ENCODE measurements at places on chromosomes 4 and X.

DNA sequence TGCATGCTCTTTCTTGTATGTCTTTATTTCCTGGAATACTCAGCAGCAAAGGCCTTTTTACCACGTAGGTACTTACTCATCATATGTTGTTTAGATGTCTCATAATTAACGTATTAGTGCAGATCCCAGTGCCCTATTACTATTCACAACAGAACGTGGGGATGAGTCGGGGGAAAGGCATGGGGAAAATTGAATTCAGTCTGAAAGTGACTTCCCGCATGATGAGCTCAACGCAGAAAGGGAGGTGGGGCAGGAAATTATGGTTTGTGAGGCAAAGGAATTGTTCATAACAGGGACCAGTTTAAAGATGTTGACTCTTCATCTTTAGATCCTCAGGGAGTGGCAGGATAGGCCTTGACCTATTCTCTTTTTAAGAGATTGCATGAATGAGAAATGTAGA, 2.0 kb upstream of the TMPRSS11D start:
- DNase-seq, result no peak

- DNase-seq, result no peak
Observed at GRCh38 chr4:8037150-8037769, 97.6 kb upstream of the AFAP1 start.

- no peak for DNase-seq
Observed at GRCh38 chrX:112687189-112687691, 7.5 kb upstream of the LHFPL1 start.

DNA sequence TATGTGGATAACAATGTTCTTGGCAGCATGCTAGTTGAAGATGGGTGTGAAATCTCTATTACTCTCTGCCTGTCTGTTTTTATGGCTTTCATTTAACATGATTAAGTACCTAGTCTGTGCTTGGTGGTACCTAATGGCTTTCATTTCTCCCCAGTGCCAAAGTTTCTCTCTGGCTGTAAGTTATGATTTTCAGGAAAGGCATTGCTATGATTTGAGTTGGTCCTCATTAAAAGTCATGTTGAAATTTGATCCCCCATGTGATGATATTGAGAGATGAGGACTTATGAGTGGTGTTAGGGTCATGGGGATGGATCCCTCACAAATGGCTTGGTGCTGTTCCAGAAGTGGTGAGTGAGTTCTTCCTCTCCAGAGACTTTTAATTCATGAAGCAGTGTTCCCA, 162.4 kb upstream of the IL15 start:
- no peak for DNase-seq

DNA sequence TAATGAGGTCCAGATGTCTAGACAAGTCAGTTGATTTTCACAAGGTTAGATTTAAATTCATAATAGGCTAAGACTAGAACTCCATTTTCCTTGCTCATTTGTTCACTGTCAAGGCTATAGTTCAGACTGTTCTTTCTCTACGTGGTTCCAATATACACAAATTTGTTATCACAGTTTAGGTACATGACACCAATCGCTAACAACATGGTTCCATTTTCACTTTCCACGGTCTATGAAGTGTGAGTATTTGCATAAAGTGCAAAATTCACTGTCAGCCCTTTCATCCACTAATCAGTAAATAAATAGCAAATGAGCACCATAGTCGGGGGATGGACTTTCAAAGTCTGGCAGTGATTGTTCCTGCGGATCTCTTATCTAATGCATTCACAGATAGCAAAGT, 315.7 kb upstream of the SPOCK3 start:
- DNase-seq, result no peak

GRCh38 chr4:109996526-109996925, 83.8 kb downstream of the EGF start:
- no peak for DNase-seq

DNA sequence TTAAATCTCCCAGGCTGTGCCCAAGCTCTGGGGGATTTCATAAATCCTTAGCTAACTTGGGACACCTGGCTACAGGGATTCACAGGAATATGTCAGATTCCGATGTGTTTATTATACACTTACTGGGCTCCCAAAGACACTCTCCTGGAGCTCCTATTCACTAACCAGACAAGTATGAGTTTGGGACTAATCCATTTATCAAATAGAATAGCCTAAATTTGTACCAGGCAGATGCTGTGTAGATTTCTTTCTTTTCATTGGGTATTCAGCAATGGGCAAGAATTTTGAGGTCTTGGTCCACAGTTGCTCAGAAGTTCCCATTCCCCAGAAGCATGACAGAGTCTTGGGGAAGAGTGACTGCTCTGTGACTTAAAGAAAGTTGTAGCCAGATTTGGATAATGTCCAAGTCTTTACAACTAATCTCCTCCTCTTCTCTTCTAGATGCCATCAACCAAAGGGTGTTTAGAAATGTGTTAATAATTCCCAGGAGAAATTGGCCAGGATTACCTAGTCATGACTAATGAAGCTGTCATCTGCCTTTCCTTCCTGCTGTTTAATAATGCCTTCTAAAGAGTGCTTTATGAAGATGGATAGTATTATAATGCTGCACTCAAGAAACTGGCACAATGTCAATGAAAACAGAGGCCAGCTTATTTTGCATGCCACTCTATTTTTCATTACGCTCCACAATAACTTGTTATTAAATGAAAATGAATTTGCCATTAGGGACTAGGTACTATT, 120.9 kb downstream of the CHIC2 start:
- DNase-seq, result no peak

GRCh38 chr4:183503497-183504063, 1.3 kb upstream of the ING2 start:
- no peak for DNase-seq

DNA sequence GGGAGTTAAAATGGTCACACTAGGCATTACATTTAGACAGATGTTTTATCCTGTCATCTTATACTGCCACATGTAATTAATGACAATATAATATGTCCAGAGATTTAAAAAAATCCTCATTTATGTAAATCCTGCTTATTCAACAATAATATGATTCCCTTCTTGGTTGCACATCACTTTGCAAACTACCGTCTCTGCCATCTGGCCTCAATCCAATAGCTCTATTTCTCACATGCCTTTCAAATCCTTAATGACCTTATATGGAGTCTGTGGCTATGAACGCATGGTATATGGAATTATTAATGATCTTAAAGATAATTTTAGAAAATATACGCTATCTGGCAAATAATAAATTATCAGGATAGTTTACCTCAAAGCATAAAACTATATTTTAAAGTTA, 144.5 kb downstream of the NPNT start:
- DNase-seq, result no peak

- DNase-seq, result no peak
Observed at GRCh38 chr4:2334826-2335728, 73.2 kb upstream of the MXD4 start.

GRCh38 chr4:18025288-18025687, 3.7 kb upstream of the LCORL start:
- no peak for DNase-seq

- no peak for DNase-seq
Observed at GRCh38 chr4:91035276-91035675, 908.1 kb downstream of the CCSER1 start.

- no peak for DNase-seq
Observed at GRCh38 chr4:105050896-105051295, 95.8 kb upstream of the TET2 start.

DNA sequence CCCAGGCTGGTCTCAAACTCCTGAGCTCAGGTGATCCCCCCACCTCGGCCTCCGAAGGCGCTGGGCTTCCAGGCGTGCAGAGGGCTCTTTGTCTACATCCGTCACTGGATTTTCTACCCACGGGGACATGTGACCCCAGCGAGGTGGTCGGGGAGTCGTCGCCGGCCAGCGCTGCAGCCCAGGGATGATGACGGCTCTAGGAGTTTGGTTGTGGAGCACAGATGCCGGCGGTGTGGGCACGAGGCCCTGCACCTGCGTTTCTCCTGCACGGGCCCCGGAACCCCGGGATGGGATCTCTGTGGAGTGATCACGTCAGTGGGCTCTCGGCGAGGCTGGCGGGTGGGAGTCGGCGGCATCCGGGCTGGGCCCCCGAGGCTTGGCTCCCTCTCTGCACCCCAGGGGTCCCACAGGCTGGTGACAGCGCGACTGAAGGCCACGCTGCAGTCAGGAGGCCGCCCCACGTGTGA, 9.1 kb upstream of the GTPBP6 start:
- no peak for DNase-seq

GRCh38 chrX:114006664-114007063, 577.2 kb upstream of the HTR2C start:
- no peak for DNase-seq

DNA sequence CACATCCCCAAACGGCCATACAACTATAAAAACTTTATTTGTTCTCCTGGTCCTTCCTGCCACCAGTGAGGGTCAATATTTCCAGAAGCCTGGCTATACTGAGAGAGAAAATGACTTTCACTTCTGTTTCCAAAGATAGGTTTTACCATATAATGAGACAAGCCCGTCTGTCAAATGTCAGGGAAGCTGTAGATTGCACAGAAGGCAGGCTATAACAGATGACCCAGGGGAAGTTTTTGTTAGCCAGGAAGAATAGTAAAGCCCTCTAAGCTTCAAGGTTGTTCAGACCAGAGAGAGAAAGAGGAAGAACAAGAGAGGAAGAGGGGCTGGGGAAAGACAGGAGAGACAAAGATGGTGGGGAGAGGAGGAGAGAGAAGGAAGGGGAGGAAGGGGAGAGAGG, 217.5 kb downstream of the GBA3 start:
- DNase-seq, result no peak

GRCh38 chrX:45198301-45198700, 2.4 kb downstream of the DIPK2B start:
- no peak for DNase-seq

- no peak for DNase-seq
Observed at GRCh38 chr4:148053298-148054003, 321.6 kb downstream of the ARHGAP10 start.

DNA sequence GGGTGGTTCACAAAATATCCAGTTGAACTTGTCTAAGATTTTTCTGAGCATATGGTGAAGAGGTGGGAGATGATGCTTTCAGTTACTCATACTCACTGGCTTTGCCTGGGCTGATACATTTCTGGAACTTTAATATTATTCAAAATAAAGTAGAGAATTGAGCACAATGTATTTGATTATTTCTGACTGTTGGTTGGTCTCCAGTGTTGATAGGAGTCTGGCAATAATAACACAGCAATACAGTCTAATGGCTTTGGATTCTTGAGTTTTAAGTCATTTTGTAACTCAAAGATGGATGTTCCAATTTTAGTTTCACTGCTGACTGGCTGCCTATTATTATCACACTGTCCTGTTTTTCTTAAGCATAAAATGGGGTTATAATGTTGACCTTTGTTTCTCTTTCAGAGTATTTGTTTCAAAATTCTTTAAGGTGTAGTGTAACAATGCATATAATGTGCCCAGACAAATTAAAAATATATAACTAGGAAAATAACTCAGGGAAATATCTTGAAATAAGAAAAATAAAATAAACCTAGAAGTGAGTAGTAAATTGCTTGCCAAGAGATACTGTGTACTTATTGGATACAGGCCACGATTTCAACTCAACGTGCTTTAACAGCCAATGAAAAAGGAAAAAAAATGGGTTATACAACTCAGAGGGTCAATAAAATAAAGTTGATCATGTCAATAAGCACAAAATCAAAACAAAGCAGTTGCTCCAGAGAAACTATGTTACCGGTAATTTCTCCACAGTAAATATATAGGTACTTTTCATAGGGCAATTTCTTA, 99.0 kb downstream of the ARSJ start:
- DNase-seq, result no peak

DNA sequence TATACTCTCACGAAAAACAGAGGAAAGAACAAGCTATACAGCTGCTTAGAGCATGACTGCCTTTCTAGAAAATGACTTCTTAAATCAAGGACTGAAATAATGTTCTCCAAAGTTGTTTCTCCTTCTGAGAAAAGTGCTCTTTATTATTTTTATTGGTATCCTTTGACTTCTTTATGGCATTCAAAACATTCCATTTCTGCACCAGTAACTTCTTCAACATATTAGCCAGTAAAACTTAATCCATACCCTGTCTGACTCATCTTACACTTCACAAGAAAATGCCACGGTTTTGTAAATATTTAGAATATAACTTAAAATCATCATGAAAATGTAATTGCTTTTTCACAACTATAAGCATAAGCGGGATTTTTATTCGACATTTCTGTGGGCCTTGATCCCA, 180.4 kb downstream of the NR3C2 start:
- DNase-seq, result no peak

GRCh38 chrX:57481514-57481913, 110.3 kb upstream of the ZXDB start:
- DNase-seq, result no peak

DNA sequence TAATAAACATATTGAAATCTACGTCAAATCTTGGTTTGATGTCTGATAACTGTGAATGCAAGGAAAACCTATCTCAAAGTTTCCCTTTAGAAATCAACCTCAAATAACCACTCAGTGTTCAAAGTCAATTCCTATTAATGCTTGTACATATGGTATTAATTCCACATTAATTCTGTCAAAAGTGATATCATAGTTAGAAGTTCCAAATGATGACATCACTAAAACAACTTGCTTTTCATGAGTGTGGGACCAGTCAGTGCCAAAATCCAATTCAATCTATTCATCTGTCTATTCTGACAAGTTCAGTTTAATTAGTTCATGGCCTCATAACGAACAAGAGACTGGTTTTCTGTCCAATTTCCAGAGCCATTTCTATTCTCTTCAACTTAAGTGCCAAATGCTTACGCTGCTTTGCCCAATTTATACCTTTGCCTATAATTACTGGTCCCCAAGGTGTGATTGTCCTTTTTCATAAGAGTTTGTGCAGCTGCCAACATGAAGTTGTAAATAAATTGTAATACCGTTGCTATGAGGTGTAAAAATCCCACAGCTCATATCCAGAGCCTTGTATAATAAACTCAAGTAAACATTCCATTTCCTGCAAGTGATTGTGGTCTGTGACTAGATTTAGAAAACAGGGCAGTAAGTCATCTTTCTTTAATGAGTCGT, 476.2 kb downstream of the RAB28 start:
- no peak for DNase-seq

DNA sequence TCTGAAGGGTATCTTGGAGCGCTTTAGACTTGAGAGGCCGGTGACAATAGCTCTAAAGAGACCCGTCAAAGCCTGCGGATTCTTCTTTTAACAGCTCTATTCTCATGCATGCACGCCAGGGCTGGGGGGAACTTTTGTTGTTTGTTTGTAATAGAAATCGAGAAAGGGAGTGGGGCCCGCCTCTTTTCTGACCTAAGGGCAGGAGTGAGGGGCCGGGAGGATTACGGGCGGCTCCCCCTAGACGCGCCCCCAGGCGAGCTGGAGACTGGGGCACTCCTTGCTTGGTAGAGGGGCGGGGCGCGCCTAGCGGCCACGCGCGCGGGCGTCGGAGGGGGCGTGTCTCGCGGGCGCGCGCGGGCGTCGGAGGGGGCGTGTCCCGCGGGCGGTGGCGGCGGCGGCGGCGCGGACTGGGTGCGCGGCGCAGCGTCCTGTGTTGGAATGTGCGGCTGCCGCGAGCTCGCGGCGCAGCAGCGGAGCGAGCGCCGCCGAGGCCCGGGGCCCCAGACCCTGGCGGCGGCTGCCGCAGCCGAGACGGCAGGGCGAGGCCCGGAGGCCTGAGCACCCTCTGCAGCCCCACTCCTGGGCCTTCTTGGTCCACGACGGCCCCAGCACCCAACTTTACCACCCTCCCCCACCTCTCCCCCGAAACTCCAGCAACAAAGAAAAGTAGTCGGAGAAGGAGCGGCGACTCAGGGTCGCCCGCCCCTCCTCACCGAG, at the start of gene REST:
TSS of gene REST (plus strand) at position 412 of the 717 bp plus-strand sequence. CDS start 2,739 bp downstream, outside the sequence.
- DNase-seq, result peak; percentile 69

All from stimulated activated CD4-positive, alpha-beta T cell treated with anti-CD3 and anti-CD28 coated beads, Interleukin-12 subunit alpha, Interleukin-12 subunit beta, amount 100 ng/mL, for 24 hours (primary cell).